ENCODE measurements at places on chromosomes 12 and 14.
A peak's percentile ranks its signal among the peaks of the same experiment; 100 is the strongest.

DNA sequence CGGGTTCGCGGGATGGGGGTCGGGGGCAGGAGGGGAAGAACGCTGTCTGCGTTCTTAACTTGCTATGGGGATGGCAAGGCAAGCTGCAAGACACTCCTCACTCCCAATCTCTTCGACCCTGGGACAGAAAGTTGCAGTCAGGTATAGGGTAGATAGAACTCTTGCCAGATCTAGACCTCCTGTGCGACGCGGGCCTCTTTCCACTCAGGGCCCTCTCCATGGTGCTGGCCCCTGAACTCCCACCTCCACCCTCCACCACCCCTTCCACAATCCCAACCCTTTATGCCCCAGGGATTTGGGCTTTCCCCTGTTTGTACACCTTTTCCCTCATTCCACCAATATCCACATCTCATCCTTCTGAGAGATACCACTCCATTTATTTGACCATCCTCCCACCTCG lies 812 bp downstream of the NABP2 start:
- DNase-seq: no peak

DNA sequence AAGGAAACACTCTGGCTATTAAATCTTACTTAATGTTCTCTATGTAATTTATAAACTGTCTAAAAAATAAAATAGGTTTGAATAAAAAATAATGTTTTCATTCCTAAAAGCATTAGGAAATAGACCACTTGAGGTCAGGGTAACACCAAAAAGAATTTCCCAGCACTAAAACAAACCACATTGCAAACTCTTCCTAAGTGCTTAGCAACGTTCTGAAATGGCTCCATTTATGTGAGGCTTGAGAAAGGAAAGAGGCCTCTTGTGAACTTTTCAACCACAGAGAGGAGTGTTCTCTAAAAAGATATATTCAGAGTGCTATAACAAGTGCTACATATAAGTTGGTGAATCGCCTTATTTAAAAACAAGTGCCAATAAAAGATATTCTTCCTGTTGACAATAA lies 42.7 kb downstream of the ALX1 start:
- no peak for DNase-seq

DNA sequence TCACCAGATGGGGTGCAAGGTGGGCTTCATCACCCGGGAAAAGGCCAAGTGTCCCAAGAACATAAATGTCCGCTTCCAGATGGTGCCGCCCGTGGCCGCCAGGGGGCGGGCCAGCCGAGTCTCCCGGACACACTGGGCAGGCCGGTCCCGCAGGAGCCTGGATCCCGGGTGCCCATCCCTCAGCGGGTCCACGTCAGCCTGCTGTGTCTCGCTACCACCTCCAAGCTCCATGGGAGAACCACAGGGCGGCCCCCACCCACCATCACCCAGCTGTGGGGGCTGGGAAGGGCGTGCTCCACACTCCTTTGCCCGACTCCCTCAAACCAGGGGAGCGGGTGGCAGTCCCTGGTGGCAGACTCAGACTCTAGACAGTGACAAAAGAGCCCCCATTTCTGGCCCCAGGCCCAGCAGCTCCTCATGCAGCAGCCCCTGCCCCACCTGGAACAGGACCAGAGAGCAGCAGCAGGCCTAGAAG lies 22.0 kb upstream of the NUDT14 start:
- no peak for DNase-seq

- DNase-seq: peak; percentile 63
These were observed 1183.7 kb upstream of the TMEM132C start for GRCh38 chr12:127083008-127083949.
